ENCODE measurements at places on chromosomes 11 and 22.

DNA sequence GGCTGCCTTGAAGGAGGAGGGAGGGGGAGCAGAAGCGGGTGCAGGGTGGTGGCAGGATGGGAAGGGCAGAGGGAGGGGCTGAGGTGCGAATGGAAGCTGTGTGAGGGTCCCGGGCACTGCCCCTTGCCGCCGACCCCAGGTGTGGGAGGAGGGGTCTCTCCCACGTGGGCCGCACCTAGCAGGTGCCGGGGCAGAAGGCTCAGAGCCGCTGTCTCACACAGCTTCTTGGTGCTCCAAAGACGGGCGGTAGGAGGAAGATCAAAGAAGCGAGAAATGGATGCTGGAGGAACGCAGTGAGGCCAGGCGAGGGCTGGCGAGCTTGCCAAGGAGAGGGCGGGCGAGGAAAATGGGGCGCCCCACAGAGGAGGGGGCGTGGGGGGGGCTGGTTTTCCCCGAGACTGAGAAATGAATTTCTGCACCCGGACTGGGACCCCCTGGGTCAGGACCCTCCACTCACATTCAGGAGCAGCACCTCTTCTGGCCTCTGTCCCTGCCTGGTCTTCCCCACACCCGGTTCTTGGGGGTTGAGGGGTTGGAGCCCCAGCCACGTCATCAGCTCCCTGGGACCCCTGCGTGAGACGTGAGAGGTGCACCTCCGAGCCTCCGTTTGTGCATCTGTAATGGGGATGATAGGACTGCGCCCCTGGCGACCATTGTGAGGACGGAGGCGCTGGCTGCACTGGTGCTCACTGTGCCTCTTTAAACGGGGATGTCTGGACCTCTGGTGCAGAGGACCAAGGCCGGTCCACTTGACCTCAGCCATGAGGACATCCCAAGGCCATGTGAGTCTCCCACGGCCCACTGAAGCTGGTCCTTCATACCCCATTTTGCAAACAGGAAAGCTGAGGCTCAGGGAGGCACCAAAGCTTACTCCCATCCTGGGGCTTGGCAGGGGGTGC, 16.8 kb downstream of the LSP1 start:
- DNase-seq: no peak

GRCh38 chr11:91794146-91794545, 430.5 kb upstream of the FAT3 start:
- no peak for DNase-seq

DNA sequence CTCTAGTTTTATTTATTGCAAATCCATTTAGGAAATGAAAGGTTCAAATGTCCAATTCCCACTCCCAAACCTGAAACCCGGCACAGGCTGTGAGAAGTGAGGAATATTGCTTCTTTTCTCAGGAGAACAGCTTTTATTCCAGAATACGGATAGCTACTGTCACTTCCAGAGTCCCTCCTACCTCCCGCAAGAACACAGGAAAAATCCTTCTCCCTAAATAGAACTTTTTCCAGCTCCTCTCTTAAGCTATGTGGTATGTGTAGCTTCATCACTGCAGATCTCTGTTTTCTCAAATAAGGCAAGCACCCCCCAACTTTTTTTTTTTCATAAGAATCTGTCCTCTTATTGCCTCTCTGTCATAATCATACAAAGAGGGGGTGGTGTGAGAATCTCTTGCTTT, 126.8 kb downstream of the LARGE1 start:
- DNase-seq: no peak

- DNase-seq: no peak
These were observed 82.7 kb upstream of the EED start for GRCh38 chr11:86161837-86162236.

DNA sequence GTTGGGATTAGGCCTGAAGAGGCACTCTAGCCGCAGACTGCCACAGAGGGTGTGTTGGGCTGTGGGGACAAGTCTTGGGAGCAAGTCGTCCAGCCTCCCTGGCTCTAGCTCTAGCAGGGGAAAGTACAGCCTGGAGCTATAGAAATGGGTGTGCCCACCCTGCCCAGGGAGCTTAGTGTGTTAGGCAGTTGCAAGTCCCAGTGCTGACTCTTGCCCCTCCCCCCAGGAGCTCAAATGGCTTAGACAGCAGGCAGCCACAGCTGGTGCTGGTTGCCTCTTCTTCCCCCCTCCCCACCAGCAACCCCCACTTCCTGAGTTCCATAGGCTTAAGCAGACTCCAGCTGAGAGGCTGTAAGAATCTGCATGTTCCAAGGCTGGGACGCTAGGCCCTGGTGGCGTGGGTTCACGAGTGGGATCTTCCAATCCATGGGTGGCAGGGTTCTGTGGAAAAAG, 61.2 kb downstream of the GUCY1A2 start:
- no peak for DNase-seq

All from DMS79 (cell line).